ENCODE measurements at places on chromosomes 4 and X.

DNA sequence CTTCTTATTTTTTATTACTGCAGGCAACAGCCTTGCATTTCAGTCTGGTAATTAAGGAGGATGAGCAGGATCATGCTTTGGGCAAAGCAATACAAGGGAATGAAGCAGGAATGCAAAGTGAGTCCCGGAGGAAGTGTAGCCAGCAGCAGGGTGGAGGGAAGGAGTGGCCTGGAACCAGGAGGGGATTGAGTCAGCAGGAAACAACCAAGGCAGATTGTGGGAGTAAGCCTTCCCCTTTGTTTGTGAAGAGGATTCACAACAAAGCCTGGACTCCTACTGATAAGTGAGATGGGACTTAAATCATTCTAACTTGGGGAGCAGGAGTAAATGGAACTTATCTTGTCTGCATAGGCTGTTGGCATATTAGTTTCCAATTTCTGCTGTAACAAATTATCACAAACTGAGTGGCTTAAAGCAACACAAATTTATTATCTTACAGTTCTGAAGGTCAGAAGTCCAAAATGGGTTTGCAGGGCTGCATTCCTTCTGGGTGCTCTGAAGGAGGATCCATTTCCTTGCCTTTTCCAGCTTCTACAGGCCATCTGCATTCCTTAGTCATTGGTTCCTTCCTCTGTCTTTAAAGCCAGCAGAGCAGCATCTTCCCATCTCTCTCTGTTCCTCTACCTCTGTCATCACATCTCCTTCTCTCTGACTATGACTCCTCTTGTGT lies 93.2 kb upstream of the AP1S2 start:
- no peak for DNase-seq

- DNase-seq, result no peak
Observed at GRCh38 chr4:23166407-23166806, 473.7 kb downstream of the GBA3 start.

- no peak for DNase-seq
Observed at GRCh38 chr4:137739391-137739790, 207.1 kb upstream of the PCDH18 start.

DNA sequence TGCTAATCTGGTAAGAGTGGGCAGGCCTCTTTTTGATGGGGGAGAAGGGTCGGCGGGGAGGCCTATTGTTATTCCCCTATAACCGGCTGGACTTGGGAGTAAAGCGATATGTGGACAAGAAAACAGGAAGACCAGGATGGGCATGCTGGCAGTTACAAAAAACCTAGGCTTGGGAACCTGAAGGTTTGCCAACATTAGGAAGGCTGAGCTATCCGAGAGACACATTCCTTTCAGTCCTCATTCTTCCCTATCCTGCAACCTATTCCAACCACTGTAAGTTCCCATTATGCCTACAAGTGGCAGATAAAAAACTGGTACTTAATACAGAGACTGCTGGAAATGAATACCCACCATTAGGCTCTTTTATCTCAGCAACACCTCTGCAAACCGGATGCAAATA lies 32.4 kb upstream of the CT47C1 start:
- no peak for DNase-seq

- DNase-seq, result no peak
Observed at GRCh38 chrX:41338436-41338835, 4.5 kb downstream of the DDX3X start.

- no peak for DNase-seq
Observed at GRCh38 chrX:50165727-50166126, 35.1 kb downstream of the AKAP4 start.

DNA sequence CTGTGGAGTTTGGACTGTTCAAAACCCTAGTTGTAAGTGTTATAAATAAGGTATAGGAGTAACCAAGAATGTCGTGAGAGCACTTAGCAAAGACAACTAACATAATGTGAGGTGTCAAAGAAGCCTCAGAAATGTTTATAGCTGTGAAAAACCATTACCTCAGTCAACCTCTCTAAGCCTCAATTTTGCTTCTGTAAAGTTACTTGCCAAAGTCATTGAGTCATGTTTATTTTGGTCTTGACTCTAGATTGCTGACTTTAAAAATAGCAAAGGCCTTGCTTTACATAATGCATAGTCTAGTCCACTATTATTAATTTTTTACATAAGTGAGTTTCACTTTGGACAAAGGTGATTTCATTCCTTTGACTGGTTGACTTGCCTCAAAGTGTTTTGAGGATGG lies 257.6 kb upstream of the CXXC4 start:
- no peak for DNase-seq

DNA sequence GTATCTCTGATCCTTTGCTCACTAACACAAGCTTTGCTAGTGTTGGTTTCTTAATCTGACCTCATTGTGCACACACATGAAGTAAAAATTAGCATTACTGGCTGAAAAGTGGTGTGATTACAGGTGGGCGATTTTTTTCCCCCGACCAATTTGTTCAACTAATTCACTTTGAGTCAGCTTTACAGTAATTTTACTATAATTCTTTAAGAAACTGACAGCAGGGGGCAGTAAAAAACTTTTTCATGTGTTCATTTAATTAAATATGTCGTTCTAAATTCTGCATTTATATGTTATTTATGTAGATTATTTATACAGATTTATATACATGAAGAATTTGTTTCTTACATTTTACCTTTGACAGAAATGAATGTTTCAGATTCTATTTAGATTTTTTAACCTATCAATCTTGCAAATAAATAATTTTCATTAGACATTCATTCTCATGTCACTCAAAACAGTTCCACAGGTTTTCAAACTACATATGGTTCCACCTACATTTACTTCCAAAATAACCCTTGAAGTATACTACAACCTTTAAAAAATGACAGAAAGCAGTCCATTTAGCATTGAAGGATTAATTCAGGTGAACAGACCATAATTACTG lies 17.5 kb downstream of the PALLD start:
- no peak for DNase-seq

DNA sequence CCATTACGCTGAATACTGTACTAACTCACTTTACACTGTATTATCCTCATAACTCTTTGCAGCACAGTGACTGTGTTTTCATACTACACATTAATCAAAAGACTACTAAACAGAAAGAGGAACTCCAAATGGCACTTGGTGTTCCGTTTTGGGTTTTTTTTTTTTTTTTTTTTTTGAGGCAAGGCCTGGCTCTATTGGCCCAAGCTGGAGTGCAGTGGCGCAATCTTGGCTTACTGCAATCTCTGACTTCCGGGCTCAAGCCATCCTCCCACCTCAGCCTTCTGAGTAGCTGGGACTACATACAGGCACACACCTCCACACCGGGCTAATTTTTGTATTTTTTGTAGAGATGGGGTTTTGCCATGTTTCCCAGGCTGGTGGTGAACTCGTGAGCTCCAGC lies 10.7 kb downstream of the KLHL8 start:
- no peak for DNase-seq

- DNase-seq, result no peak
Observed at GRCh38 chrX:96764864-96765263, 80.2 kb downstream of the DIAPH2 start.

GRCh38 chrX:30224536-30224935 lies 5.9 kb upstream of the MAGEB3 start:
- DNase-seq, result no peak

GRCh38 chrX:120647127-120647526 lies 17.3 kb upstream of the C1GALT1C1 start:
- DNase-seq, result no peak

GRCh38 chrX:135463937-135464336 lies 42.2 kb downstream of the SMIM10L2A start:
- DNase-seq, result no peak

- no peak for DNase-seq
Observed at GRCh38 chr4:99219072-99219471, at the start of gene ADH6. Gene ADH6 (minus strand): TSS chr4:99219246. CDS start chr4:99219152, 94 bp downstream.

DNA sequence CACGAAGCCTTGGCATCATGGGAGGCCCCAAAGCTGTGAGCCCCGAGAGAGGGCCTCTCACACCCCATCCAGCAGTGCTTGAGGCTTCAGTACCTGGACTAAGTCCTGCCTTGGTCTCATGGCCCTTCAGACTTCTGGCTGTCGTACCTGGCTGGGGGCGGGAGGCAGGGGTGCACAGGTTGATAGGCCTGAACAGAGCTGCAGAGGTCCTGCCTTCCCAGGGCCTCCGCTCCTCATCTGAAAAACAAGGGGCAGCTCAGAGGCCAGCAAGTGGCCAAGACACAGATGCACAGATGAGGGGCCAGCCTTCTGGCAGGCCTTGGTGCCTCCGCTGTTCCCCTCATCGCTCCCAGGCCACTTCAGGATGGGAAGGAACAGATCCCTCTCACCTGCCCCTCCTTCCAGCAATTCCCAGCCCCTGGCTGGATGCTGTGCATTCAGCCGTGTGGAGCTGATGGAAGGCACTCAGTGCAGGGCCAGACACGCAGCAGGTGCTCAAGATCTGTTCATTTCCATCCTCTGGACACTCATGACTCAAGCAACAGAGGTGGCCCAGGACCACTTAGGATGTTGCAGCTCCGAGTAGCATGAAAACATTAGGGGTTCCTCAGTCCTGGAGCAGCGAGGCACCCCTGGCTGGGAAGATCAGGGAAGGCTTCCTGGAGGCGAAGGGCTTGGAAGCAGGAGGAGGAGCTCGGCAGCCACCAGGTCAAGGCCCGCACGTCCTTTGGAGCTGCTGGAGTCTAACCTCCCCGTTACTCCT lies 1.4 kb downstream of the ZNF185 start:
- DNase-seq, result no peak

GRCh38 chr4:32841217-32841616 lies 2121.0 kb downstream of the PCDH7 start:
- DNase-seq, result no peak

DNA sequence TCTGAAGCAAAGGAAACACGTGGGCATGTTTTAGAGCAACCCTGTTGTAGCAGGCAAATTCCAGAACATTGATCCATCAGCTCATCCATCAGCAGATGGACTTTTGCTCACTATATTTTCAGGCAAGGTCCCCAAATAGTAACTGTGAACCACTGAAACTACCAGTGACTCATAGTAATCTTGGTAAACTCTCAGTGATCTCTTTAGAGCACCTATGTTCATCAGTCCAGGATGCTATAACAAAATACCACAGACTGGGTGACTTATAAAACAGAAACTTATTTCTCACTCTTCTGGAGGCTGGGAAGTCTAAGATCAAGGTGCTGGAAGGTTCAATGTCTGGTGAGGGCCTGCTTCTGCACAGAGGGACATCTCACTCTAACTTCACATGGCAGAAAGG lies 28.9 kb upstream of the BTC start:
- no peak for DNase-seq

DNA sequence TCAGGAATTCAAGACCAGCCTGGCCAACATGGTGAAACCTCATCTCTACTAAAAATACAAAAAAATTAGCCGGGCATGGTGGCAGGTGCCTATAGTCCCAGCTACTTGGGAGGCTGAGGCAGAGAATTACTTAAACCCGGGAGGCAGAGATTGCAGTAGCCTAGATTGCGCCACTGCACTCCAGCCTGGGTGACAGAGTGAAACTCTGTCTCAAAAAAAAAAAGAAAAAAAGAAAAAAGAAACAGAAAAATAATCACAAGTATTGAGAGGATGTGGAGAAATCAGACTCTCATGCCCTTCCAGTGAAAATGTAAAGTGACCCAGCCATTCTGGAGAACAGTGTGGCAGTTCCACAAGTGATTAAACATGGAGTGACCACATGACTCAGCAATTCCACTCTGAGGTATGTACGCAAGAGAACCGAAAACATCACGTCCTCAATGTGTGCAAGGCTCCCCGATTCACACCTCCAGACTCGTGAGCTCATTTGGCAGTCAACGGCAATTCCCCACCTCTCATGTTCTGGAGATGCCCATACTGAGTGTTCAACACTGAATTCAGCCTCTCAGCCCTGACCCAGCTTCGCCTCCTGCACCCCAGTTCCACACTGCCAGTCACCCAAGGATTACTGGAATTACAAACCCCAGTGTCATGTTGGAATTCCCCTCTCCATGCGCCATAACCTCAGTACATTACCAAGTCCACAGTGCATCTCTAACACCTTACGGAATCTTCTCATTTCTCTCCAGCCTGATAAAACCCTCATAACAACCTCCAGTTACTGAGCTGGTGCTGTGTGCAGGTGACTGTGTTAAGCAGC lies 21.1 kb downstream of the ACOX3 start:
- peak; percentile 78 for DNase-seq

GRCh38 chr4:151664289-151664688 lies 96.5 kb downstream of the GATB start:
- DNase-seq, result no peak

Measured in T-helper 2 cell treated with Interferon-gamma antibody and Interleukin-4, amounts not matched to agents 5 μg/mL and 100 μg/mL, for 36 hours (primary cell).